Adrenal gland (tissue), 19 donors: ENCODE measurements at places on chromosomes 7 and 10. TPM values are rescaled to one million over a fixed set of nuclear protein-coding genes. Genes with fewer than 3 reads are reported as not detected.

The PKD1L1 gene
- 0.56 TPM for polyA plus RNA-seq

The ANLN gene
- polyA plus RNA-seq, result 2.7 TPM

The OR13A1 gene
- not detected for polyA plus RNA-seq

The CDHR1 gene
- polyA plus RNA-seq, result 1.4 TPM

The ABCC2 gene
- polyA plus RNA-seq, result 2.1 TPM

The GRID1 gene
- polyA plus RNA-seq, result 2.2 TPM

The CPXM2 gene
- polyA plus RNA-seq, result 4.3 TPM

The BBIP1 gene
- polyA plus RNA-seq, result 50.8 TPM
